ENCODE measurements at places on chromosomes 5 and 9. TPM values are rescaled to one million over a fixed set of nuclear protein-coding genes. Genes with fewer than 3 reads are reported as not detected.

GRCh38 chr5:24110004-24110615 is 534.7 kb downstream of the CDH10 start:
- no peaks in the 10 kb centered on the region for H3K27me3 ChIP-seq
- no peak overlapping the region for H3K27ac ChIP-seq
- no peak for DNase-seq
- no peaks in the 10 kb centered on the region for H3K4me1 ChIP-seq

GRCh38 chr5:64331597-64332277 is 166.1 kb downstream of the RNF180 start:
- H3K4me3 ChIP-seq = no peak overlapping the region
- no peaks in the 10 kb centered on the region for H3K36me3 ChIP-seq
- no peak for DNase-seq
- H3K27me3 ChIP-seq = no peaks in the 10 kb centered on the region
- no peaks in the 10 kb centered on the region for H3K4me1 ChIP-seq

- no peaks in the 10 kb centered on the region for H3K27me3 ChIP-seq
- no peak overlapping the region for H3K27ac ChIP-seq
- no peak for DNase-seq
- no peak overlapping the region for H3K4me3 ChIP-seq
Measured at GRCh38 chr5:63323926-63324325, 638.3 kb downstream of the HTR1A start.

Gene NFX1
- polyA plus RNA-seq = 15.5 TPM

Gene IL31RA
- 2.9 TPM for polyA plus RNA-seq

DNA sequence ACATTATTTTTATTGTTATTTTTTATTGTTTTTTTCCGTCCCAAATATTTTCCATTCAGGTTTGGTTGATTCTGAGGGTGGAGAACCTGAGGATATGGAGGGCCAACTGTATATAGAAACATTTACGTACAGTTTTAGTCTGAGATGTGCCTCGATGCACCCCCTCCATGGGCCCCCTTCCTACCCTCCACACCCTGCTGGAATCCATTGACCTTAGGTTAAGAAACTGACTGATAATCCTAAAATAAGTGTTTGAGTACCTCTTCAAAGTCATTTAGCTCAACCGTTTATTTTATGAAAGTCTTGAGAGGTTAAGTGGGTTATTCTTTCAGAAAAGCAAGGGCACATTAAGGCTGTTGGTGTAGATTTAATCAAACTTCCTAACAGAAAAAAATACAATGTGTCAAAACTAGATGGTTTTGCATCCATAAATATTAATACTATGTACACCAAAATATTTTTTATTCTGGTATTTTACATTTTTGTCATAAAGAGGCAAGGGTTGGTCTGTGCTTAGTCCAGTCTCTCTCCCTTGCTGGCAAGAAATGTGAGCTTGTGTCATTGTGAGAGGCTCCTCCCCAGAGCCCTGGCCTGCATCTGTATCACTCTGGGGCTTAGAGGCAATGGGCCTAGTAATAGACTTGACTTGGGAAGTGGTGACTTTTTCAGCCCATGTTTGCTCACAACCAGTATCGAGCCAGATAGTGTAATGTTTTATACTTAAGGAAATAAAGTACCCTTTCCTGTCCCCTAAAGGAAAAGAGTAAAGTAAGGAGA is 15.7 kb downstream of the MTRR start:
- H3K36me3 ChIP-seq = peaks cover 39% of the 10 kb centered on the region
- H3K27ac ChIP-seq = no peak overlapping the region
- no peak for DNase-seq
- H3K4me3 ChIP-seq = no peak overlapping the region
- H3K4me1 ChIP-seq = no peaks in the 10 kb centered on the region

GRCh38 chr9:112757282-112757883 is 6.8 kb downstream of the SNX30 start:
- no peak for DNase-seq
- H3K27ac ChIP-seq = no peak overlapping the region
- no peaks in the 10 kb centered on the region for H3K27me3 ChIP-seq
- H3K4me1 ChIP-seq = peaks cover 7% of the 10 kb centered on the region
- H3K36me3 ChIP-seq = no peaks in the 10 kb centered on the region
- no peak overlapping the region for H3K4me3 ChIP-seq

DNA sequence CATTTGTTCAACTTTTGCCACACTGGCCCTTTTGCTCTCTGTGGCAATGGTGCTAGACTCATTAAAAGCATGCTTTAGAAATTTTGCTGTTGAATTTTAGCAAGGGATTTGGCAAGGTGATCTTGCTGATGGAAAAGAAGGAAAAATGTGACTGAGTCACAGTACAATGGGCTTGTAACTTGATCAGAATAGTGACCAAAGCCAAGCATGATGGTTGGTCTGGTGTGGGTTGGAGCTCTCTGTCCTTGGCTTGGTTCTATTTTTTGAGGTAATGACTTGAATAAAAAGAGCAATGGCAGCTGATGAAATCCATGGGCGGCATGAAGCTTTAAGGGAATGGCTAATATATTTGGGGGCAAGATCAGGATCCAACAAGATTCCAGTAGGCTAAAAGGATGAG is 114.4 kb upstream of the ZNF366 start:
- H3K36me3 ChIP-seq = no peaks in the 10 kb centered on the region
- H3K27ac ChIP-seq = no peak overlapping the region
- no peak overlapping the region for H3K4me3 ChIP-seq
- no peaks in the 10 kb centered on the region for H3K4me1 ChIP-seq

Gene NUDT12
- polyA plus RNA-seq = 8.7 TPM

DNA sequence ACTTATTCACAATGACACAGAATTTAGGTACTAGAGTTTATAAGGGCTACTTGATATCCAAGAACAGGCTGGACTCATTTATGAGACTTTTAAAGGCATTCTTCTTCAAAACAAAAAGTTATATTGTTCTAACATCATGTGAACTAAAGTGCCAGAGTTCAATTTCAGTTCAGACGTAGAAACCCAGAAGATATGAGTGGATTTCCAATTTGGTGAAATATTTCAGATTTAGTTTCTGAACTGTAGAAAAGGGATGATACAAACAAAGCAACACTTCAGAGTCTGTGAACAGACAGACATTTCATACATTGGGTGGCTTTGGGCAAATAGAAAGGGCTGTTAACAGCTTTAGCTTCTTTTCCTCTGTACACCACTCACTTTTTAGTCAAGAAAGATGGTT is 384.0 kb downstream of the NR2F1-AS1 start:
- no peaks in the 10 kb centered on the region for H3K27me3 ChIP-seq
- H3K36me3 ChIP-seq = no peaks in the 10 kb centered on the region
- no peaks in the 10 kb centered on the region for H3K4me1 ChIP-seq

DNA sequence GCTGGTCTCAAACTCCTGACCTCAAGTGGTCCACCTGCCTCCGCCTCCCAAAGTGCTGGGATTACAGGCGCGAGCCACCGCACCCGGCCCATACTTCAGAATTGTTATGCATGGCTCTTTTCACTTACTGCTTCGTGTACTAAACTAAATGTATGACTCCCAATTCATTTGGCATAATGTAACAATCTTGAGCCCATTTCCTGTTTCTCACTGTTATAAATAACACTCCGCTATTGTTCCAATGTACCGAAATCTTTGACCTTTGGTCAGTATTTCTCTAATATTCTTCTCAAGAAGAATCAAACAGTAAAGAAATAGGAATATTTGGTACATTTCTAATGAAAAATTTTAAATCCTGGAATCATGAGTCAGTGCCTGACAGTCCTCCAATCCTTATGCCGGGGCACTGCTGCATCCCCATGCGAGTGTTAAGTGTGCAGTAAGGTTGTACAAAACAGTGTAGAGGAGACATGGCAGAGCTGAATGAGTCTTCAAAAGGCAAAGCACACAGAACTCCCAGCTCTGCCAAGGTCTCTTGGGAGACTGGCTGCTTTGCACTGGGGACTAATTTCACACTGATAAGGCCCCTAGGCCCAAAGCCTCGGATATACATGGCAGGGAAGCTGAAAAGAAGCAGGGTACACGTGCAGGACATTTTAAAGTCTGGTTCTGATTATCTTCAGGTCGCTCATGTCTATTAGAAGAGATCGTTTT is 58.4 kb downstream of the HABP4 start:
- no peak overlapping the region for H3K27ac ChIP-seq
- H3K4me1 ChIP-seq = no peaks in the 10 kb centered on the region
- H3K4me3 ChIP-seq = no peak overlapping the region
- H3K27me3 ChIP-seq = no peaks in the 10 kb centered on the region
- DNase-seq = no peak

DNA sequence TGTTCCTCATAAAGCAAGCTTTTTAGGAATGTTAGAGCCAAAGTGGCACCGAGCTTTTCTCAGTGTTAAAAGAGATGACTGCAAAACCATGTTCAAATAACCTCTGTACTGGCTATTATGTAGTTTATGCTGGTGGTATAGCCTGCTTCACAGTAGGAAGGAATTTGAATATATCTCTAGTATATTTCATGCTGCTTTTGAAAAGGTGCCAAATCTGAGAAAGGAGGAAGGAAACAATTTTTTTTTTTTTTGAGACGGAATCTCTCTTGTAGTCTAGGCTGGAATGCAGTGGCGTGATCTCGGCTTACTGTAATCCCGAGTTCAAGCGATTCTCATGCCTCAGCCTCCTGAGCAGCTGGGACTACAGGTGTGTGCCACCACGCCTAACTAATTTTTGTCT is 13.5 kb downstream of the CREBRF start:
- no peak overlapping the region for H3K27ac ChIP-seq
- no peak for DNase-seq
- H3K4me3 ChIP-seq = no peak overlapping the region
- no peaks in the 10 kb centered on the region for H3K4me1 ChIP-seq
- no peaks in the 10 kb centered on the region for H3K27me3 ChIP-seq

DNA sequence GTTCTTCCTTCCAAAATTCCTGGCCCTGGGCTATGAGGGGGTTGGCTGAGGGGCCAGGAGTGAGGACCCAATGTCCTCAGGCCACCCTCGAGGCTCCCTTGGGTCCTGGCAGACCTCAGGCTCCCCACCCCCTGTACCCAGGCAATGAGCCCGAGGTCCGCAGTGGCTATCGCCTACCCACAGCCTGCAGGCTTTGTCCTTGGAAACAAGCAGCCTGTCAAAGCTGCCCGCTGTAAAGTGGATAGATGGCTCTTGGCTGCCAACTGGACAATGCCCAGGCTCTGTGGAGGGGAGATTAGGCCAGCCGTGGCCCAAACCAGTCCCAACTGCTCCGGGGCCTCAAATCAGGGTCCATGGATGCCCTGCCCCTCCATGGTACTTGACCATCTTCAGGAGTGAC is 2.2 kb upstream of the ADGRD2 start:
- DNase-seq = no peak
- no peaks in the 10 kb centered on the region for H3K4me1 ChIP-seq
- no peaks in the 10 kb centered on the region for H3K36me3 ChIP-seq
- no peak overlapping the region for H3K27ac ChIP-seq
- peaks cover 20% of the 10 kb centered on the region for H3K27me3 ChIP-seq

Gene ZNF454
- 1.0 TPM for polyA plus RNA-seq

Gene NSD1
- polyA plus RNA-seq = 10.9 TPM

DNA sequence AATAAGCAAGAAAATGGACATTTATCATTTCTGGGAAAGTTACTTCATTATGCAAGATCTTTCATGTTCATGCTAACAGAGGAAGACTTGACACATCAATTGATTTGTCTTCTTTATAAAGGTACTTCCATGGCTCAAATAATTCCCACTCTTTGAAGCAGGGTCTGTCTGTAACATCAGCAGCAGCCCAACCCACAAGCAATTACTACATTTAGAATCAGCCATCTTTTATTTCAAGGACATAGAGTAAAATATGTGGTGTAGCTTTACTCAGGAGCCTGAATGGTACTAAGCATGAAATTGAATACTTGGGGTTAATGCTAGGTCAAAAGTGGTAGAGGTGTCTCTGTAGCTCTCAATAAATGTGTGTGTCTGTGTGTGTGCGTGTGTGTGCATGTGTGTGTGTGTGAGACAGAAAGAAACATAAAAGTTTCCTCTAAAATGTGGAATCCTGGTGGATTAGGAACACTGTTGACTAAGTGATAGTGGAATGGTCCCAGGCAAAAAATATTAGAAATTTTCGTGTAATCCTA is 581.1 kb downstream of the CAAP1 start:
- no peak overlapping the region for H3K27ac ChIP-seq
- DNase-seq = no peak
- H3K27me3 ChIP-seq = no peaks in the 10 kb centered on the region
- no peaks in the 10 kb centered on the region for H3K4me1 ChIP-seq
- no peaks in the 10 kb centered on the region for H3K36me3 ChIP-seq
- H3K4me3 ChIP-seq = no peak overlapping the region

DNA sequence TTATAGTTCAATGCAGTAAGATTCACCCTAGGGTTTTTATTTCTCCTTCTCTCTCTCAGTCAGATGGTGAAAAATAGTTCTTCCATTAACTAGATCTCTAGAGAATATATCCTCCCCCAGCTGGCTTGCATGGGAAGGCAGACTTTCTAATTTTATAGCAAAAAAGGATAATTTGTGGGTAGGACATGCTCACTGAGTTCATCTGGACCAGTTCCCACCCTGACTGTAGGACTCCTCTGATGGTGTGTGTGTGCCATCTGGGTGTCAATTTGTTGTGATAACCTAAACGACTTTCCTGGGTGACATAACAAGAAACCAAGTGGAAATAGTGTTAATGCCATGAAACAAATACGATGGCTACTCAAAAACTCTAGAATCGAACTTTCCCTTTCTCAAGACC is 44.9 kb downstream of the APBA1 start:
- H3K4me1 ChIP-seq = no peaks in the 10 kb centered on the region
- H3K36me3 ChIP-seq = no peaks in the 10 kb centered on the region
- no peaks in the 10 kb centered on the region for H3K27me3 ChIP-seq

- no peak overlapping the region for H3K27ac ChIP-seq
- H3K36me3 ChIP-seq = no peaks in the 10 kb centered on the region
- DNase-seq = no peak
- H3K27me3 ChIP-seq = no peaks in the 10 kb centered on the region
Measured at GRCh38 chr9:118367383-118367782, 663.2 kb downstream of the TLR4 start.

Gene RLN2
- polyA plus RNA-seq = 3.1 TPM

GRCh38 chr5:143106174-143106573 is 297.3 kb downstream of the NR3C1 start:
- DNase-seq = no peak
- H3K4me1 ChIP-seq = no peaks in the 10 kb centered on the region
- H3K27me3 ChIP-seq = no peaks in the 10 kb centered on the region
- no peak overlapping the region for H3K27ac ChIP-seq
- no peaks in the 10 kb centered on the region for H3K36me3 ChIP-seq
- H3K4me3 ChIP-seq = no peak overlapping the region

DNA sequence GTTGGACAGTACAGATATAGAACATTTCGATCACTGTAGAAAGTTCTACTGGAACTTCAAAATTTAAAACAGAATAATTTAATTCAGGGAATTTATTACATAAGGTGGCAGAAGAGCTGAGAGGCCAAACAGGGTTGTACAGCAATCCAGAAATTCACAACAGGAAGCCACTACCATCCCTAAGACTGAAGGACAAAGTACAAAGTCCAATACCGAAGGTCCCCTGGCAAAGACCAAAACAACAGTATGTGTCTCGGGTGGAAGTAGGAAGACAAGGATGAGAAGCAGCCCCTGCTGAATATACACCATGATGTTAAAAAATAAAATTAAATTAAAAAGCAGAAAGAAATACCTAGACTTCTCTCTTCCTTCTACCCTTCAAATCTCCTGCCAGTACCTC is 19.9 kb downstream of the SGTB start:
- H3K36me3 ChIP-seq = peaks cover 2% of the 10 kb centered on the region
- no peak for DNase-seq
- no peaks in the 10 kb centered on the region for H3K27me3 ChIP-seq
- H3K4me3 ChIP-seq = no peak overlapping the region
- H3K27ac ChIP-seq = no peak overlapping the region
- no peaks in the 10 kb centered on the region for H3K4me1 ChIP-seq
